ENCODE measurements at places on chromosomes 1 and 21.

DNA sequence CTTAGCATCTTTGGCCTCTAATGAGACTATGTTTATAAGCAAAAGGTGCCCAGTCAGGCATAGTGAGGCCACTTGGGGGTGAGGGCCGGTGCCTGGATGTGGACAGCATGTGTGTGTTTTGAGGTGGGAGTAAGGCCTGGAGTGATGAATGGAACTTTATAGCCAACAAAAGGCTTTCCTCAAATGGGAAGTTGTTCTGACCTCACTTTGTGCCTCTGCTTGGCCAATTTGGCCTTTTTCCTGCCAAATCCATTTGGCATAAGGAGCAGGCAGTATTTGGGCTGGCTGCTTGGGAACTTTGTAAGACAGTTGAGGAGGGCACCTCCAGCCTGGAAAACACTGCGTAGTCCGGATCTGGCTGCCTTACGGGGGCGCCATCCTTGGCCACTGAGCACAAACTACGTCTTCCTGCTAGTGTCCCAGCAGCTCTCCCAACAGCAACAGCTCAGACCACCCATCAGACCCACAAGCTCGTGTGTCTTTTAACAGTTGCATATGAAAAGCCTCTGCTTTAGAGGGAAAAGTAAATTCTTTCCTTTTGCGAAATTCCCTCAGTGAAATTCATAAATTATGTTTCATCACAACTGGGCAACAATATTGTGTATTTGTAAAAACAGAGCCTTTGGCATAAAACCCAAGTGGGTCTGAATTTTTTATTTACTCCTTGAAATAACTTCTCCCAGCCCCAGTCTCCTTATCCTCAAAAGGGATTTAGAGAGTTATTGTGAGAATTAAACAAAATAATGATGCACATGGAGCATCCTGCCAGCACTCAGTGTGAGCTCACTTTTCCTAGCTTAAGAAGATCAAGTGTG, 322.9 kb downstream of the DISC1 start:
- DNase-seq, result no peak

DNA sequence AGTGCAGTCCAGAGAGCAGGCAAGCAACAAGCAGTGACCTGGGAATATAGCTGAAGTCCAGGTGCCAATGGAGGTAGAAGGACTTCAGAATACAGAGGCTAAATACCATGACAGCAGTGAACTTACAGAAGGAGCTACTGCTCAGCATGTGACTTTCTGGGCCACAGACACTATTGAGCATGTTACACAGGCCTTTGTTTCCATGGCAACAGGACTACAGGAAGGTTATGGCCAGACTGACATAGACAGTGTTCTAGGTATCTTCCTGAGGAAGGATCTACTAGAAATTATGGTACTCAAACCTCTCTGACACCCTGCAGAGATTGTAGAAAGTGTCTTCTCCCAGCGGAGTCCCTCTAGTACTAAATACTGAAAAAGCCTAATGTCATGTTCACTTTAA, 11.0 kb downstream of the OR2M5 start:
- no peak for DNase-seq

DNA sequence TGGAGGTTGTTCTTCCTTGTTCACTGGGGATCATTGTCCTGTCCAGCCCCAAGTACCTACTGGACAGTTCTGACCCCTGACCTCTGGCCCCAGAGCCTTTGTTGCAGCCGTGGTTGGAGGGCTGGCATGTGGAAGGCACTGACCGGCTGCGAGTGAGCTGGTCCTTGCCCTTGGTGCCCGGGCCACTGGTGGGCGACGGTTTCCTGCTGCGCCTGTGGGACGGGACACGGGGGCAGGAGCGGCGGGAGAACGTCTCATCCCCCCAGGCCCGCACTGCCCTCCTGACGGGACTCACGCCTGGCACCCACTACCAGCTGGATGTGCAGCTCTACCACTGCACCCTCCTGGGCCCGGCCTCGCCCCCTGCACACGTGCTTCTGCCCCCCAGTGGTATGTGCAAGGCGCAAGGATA, 11.4 kb downstream of the TIE1 start:
- no peak for DNase-seq

- DNase-seq, result no peak
These were observed 26.8 kb downstream of the GFI1 start for GRCh38 chr1:92459871-92460320.

DNA sequence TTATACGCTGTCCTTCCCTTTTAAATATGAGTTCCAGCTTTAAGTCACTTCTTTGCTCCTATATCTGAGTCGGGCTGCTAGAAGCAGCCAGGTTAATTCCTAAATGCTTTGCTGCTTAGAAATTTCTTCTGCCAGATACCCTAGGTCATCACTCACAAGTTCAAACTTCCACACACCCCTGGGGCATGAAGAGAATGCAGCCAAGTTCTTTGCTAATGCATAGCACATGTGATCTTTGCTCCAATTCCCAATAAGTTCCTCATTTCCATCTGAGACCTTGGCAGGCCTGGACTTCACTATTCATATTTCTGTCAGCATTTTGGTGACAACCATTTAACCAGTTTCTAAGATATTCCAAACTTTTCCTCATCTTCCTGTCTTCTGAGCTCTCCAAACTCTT, 14.5 kb upstream of the APP start:
- DNase-seq, result no peak

DNA sequence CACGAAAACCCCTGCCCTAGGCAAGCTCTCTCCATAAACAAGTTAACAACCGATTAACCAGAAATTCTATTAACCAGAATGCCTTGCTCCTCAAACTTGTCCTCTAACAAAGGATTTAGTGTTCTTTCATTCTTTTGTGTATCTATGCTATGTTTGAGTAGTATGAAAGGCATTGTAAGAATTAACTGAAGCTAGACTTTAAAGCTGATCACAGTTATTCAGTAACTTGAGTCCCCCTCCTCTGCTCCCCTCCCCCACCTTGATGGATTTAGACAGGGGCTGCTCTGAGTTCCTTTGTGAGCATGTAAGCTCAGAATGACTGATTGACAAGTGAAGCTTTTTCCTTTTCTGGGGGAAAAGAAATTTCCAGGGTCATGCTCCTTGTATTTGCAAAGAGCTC, 257.6 kb downstream of the TTLL7 start:
- DNase-seq, result no peak

- DNase-seq, result no peak
These were observed 79.8 kb downstream of the PCP4 start for GRCh38 chr21:39947031-39947430.

DNA sequence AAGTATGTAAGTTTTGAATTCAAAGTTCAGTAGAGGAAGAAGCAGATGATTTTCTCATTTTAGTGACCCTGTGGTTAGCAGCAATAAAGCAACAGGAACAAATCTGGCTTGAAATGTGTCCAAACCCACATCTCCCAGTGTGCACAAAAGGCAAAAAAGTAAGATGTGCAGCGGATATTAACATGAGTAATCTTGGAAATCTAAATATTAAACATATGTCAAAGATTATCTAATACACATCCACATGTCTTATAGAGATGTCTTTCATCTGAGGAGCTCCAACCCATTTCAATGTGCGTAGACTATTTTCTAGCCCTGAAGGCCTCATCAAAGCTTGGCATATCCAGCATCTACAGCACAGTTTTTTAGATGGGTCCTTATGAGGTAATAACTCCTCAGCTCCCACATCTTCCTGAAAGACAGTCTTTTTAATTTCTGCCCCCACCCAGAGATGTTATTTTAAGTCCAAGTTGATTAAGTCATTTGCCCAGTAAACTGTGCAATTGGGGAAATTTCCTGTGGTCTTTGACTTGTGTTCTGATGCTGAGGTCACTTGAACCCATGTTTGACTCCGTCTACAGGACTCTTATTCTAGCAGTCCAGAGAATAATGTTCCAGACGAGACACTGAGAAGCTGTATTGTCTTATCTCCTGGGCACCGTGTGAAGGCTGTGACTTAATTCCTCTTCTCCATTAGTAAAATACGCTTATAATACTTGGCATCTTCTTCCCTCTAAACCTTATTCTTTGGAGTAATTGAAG, 73.7 kb downstream of the LMO4 start:
- DNase-seq, result no peak

DNA sequence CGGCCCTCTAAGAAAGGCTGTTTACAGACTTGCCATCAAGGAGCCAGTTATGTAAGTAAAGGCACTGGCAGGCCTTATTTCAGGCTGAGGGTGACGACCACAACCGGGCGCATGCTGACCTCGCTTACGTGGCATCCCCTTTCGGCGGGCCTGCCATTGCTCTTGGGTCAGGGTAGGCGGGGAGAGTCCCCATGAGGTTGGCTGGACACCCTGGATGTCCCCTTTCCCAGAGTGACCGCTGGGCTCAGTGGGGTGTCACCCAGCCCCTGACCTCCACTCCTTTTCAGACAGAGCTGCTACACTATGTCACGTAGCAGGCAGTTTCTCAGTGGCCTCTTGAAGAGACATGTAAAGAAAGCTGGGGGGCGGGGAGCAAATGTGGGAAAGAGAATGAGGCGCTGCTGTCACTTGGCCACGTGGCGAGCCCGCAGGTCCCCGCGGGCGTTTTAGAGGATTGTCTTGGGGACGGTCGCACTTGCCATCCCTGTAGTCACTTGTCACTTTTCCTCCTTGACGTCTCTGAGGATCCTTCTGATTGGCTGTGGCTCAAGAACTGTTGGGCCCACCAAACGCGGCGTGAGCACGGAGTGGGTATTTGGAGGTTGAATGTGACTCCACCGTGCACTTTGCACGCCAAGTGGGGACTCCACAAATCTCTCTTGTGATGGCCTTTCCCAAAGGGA, 42.2 kb downstream of the SLC37A1 start:
- no peak for DNase-seq

DNA sequence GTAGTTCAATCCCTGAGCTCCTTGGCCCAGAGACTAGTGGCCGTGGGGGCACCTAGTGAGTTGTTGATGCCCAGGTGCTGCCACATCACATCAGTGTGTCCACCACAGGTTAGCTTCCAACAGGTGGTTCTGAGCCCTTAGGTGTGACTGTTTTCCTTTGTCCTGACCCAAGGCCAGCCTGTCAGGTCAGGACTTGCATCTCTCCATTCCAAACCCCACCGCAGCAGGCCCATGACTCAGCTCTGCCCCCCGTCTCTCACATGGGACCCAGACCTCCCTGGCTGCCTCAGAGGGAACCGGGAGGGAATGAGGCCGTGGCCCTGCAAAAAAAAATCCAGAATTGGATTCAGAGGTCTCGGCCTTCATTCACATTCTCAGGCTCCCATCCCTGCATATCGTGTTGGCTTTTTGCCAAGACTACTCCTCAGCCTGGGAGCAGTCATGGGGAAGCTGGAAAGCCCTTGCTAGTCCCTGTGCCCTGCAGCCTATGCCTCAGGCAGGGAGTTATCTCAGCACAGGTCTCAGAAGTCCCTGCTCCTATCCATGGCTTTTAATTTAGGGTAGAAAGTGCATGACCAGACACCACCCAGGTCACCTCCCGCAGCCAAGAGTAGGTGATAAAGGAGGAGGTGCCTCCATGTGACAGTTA, 7.2 kb downstream of the INAVA start:
- no peak for DNase-seq

DNA sequence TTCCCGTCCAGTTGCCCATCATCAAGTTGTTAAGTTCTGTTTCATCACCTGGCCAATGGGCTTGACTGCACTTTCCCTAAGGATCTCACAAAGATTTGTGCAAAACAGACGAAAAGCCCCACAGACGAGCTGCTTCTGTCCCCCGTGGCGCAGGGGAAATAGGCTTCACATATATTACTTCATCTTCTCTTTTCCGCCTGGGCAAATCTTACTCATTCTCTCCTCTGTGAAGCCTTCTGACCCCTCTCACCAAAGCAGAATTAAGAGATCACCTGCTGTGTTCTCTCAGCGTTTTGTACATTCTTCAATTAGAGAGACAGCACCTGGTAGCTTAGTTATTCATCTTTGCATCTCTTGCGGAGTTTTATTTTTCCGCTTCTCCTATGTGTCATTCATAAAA, 129.8 kb downstream of the IGSF21 start:
- no peak for DNase-seq

- DNase-seq, result peak; percentile 31
These were observed at the start of gene NLRP3 for GRCh38 chr1:247415423-247416361. Gene NLRP3 (plus strand): TSS chr1:247416173. CDS start chr1:247418801, 2,628 bp downstream.

GRCh38 chr1:222894331-222894730, 79.5 kb downstream of the DISP1 start:
- no peak for DNase-seq

Data from activated CD4-positive, alpha-beta T cell treated with anti-CD3 and anti-CD28 coated beads, Interleukin-2, amount 50 U/mL, for 1 hour (primary cell).